ENCODE measurements at places on chromosomes 4 and X.

GRCh38 chr4:19051831-19052230, 1030.3 kb upstream of the LCORL start:
- DNase-seq, result peak; percentile 73

- no peak for DNase-seq
These were observed 85.3 kb downstream of the GATB start for GRCh38 chr4:151675411-151675971.

GRCh38 chrX:155070663-155070974, 317 bp downstream of the CMC4 start:
- no peak for DNase-seq

GRCh38 chrX:45347877-45348276, 147.2 kb upstream of the DIPK2B start:
- DNase-seq, result no peak

- no peak for DNase-seq
These were observed 410.3 kb downstream of the CCSER1 start for GRCh38 chr4:90537491-90537890.

GRCh38 chr4:38663801-38664705, at the start of gene KLF3:
Gene KLF3 (plus strand): TSS chr4:38664199. CDS start chr4:38680626, 16,427 bp downstream.
- DNase-seq, result peak; percentile 95

- no peak for DNase-seq
These were observed 67.7 kb upstream of the STARD8 start for GRCh38 chrX:68579810-68580209.

DNA sequence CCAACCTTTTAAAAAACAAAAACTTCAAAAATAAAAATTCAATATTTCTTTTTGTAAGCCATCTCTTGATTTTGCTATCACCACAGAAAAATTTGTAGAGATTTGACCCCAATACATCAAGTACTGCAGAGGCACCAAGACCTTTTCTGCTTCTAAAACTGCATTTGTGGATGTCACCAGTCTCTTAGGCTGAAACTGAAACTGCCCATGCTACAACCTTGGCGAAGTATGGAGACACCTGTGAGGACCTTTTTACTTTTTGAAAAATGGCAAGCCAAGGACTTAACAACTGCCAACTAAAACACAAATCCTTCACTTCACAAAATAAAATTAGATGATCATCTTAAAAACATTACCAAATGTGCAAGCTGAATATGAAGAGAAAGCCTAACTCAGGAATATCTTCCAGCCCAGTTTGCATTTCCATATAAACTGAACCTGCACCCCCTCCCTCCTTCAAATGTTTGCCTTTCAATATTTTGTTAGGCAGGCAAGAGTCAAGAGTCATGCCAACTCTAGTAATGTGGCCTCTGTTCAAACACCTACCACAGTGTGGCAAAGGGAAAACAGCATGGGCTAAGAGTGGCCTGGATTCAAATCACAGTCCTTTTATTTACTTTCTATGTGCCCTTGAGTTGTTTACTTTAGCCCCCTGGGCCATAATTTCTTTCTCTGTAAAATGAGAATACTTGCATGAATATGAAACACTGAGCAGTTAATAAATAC, 389.4 kb downstream of the OPHN1 start:
- no peak for DNase-seq

DNA sequence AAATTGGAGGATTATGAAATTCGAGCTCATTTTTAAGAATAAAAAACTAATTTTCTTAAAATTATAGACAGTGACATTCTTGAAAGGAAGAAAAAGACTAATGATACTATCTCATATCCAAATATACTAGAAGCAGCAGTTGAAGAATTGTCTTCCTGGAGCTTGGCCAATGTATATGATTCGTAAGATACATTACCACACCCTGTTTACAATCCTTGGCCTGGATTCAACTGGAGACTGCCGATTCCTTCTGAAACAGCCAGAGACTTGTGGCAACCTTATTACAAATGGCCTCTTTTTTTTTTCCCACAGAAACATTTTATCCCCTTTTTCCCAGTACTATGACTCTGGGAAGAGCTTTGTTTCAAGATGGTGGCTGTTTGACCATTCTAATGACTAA, 571.2 kb upstream of the FAT1 start:
- no peak for DNase-seq

DNA sequence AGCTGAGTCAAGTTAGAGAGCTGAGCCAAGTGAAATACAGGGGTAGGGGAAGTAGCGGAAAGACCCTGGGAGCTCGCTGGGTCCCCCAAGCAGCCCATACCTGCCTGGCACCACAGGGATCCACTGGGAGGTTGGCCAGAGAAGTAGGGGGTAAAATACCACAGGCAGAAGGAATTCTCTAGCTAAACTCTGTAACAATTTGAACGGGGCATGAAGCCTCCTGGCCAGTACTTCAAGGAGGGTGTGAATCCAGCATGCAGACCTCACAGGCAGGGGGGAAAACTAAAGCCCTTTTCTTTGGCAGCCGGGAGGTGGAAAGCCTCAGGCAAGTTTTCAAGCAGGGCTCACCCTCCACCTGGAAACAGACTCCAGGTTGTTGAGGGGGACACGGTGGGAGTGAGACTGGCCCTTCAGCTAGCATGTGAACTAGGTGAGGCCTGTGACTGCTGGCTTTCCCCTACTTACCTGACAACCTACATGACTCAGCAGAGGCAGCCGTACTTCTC, 3.7 kb upstream of the UGT2A1 start:
- no peak for DNase-seq

GRCh38 chrX:323721-324628, 5.4 kb upstream of the GTPBP6 start:
- peak; percentile 51 for DNase-seq
